Fibroblast of the conjunctiva (primary cell): ENCODE measurements at places on chromosomes 3 and 15.
A peak's percentile ranks its signal among the peaks of the same experiment; 100 is the strongest.

GRCh38 chr3:10695595-10696285 lies 120.3 kb upstream of the SLC6A11 start:
- no peak for DNase-seq

DNA sequence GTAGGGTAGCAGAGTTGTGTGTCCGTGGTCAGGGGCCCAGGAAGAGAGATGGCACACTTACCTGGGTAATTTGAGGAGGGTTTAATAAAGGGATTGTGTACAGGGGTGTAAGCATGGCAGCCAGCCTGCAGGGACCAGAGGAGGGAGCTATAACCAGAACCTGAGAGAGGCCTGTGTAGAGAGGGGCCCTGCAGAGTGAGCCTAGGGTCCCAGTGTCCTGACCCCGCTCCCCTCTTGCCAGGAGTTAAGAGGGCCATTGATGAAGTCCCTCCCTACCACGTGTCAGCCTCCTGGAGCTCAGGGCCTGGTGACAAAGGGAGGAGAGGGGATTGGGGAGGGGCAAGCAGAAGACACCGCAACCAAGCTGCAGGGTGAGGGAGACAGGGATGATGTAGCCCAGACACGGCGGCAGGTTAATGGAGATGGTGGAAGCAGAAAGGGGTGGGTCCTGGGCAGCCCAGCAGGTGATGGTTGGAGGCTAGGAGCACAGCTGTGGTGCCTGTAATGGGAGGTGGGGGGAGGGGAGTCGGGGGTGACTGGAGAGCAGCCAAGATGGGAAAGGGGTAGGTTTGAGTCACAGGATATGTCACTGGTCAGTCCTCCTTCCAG lies 165.4 kb upstream of the TOPAZ1 start:
- no peak for DNase-seq

DNA sequence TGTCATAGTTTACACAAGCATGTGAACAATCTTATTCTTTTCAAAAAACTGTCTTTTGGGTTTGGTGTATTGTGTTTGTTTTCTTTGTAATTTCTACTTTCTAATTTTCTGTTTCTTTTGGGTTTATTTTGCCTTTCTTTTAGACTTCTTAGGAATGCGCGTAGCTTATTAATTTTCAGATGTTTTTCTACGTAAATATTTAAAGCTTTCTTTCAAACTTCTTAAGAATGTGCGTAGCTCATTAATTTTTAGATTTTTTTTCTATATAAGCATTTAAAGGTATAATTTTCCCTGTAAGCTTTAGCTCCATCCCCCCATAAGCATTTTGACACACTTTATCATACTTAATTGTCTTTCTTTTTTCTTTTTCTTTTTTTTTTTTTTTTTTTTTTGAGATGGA lies 55.2 kb downstream of the RAD54L2 start:
- DNase-seq = no peak

DNA sequence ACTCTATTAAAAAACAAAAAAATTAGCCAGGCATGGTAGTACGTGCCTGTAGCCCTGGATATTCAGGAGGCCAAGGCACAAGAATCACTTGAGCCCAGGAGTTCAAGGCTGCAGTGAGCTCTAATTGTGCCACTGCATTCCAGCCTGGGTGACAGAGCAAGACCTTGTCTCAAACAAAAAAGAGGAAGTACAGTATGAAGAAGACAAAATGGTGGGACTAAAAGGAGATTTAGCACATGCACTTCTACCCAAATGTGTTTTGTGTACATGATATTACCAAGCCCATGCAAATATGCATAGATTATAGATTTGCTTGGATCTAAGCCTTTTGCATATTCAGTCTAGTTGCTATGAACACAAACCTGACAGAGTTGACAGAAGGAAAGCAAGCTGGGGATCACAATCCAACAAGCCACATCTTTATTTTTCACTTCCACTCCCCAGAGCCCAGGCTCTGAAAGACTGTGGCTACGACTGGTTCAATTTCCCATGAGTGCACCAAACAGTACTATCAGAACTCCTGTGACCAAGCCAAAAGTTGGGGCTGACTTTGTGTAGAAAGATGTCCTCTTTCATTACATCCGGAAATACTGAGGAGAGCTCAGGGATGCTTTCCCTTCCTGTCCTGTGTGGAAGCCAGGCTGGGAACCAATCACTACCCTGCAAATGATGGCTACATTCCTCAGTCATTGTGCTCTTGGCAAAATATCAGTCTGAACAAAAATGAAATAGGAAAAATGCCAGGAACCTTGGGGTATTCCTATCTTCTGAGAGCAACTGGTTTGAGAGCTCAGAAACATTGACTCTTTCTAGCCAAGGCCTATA lies 49.4 kb downstream of the TGM4 start:
- DNase-seq = no peak

DNA sequence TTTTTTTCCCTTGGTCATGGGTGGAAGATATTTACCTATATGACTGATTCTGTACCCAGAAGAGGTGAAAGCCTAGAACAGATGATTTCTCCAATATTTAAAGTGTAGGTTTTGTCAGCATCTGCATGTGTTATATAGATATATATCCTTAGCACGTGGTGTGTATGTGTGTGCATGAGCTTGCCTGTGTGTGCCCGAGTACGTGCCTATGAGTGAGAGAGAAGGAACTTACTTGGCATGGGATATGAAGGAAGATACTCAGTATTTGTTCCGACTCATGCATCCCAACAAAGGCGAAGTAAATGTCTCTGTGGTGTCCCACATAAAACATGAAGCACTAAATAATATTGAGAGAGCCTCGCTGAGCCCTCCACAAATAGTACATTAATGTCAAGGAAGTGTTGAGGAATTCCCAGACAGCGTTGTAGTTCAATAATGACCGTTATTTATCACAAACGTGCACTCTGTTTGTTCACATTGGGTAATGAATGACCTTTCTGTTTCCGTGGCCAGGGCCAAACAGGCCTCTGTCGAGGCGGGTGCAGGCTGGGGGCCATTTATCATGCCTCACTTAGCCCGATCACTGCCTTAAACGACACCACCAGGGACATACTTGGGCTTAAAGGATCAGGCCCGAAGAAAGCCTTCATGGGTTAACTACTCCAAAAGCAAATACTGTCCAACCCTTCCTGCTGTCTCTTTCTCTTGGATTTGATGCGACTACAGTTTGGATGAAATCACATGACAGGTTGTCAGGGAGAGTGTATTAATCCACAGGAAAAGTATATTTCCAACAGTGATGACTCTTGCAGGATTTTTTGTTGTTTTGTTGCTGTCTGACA lies 267.7 kb downstream of the PTPRG start:
- no peak for DNase-seq

GRCh38 chr3:135352213-135352612 lies 557.2 kb downstream of the EPHB1 start:
- no peak for DNase-seq

GRCh38 chr3:176190755-176191154 lies 1006.5 kb downstream of the TBL1XR1 start:
- DNase-seq = no peak

GRCh38 chr3:138148503-138148902 lies 16.3 kb upstream of the A4GNT start:
- DNase-seq = no peak

DNA sequence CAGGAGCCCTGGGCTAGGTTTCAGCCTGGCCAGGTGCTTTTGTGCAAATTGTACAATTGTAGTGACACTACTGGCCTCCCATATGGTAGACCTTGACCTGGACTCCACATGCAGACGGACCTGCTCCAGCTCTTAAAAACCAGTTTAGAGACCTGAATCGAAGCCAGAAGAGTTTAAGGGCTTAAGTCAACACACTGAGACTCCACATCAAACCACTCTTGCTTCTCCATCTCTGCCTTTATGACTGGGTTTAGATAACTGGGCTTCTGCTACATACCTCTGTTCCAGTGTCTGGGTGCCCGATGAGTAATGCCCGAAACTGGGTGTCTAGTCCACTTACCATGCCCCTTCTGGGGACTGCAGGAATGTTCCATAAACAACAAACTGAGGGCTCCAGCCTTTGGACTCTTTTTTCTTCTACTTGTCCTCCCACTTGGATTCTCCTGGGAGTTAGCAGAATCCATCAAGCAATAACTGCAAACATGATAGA lies 32.8 kb downstream of the TMEM212 start:
- DNase-seq = no peak

GRCh38 chr3:122533931-122534334 lies 19.2 kb upstream of the KPNA1 start:
- DNase-seq = peak; percentile 24

DNA sequence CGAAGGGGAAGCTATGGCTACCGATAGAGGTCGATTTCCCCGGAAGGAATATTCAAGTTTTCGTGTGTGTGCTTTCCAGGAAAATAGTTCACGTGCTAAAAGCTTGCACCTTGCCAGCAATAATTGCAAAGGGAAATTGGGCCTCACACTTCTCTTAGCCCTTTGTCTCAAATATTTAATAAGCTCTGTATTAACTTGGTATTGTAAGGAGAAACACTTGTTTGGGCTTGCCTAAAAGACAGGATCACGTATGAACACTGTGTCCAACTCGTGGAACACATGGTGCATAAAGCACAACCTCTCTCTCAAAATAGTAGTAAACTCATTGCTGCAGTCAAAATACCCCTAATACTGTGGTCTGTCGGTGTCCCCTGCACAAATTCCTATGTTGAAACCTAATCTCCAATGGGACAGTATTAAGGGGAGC lies 352 bp upstream of the TMF1 start:
- no peak for DNase-seq

- no peak for DNase-seq
These were observed 84.7 kb downstream of the SEC22A start for GRCh38 chr3:123286308-123287023.
